Smooth muscle cell of the pulmonary artery (primary cell): ENCODE measurements at places on chromosomes 2 and 18. TPM values are rescaled to one million over a fixed set of nuclear protein-coding genes. Genes with fewer than 3 reads are reported as not detected.

SCYGR7 gene
- total RNA-seq = not detected in 2 replicates

ANKRD30B gene
- 0.73 and 1.4 TPM in 2 replicates for total RNA-seq

SKOR2 gene
- total RNA-seq = not detected in 2 replicates

GCG gene
- total RNA-seq = not detected in 2 replicates

IL1RL2 gene
- total RNA-seq = 1.6 and 2.8 TPM in 2 replicates
